ENCODE measurements at places on chromosomes 12 and 14.

DNA sequence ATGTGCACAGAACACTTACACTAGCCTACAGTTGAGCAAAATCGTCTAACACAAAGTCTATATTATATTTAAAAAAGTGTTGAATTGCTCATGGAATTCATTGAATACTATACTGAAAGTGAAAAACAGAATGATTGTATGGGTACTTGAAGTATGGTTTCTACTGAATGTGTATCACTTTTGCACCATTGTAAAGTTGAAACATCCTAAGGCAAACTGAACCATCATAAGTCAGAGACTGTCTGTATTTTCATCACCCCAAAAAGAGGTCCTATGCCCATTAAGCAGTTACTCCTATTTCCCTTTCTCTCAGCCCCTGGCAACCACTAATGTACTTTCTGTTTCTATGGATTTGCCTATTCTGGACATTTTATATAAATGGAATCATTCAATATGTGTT lies 4.4 kb upstream of the AMIGO2 start:
- DNase-seq: no peak

GRCh38 chr12:113418213-113418879 lies 3.8 kb upstream of the SDSL start:
- DNase-seq: no peak

GRCh38 chr14:56002876-56003625 lies 115.2 kb upstream of the PELI2 start:
- no peak for DNase-seq

DNA sequence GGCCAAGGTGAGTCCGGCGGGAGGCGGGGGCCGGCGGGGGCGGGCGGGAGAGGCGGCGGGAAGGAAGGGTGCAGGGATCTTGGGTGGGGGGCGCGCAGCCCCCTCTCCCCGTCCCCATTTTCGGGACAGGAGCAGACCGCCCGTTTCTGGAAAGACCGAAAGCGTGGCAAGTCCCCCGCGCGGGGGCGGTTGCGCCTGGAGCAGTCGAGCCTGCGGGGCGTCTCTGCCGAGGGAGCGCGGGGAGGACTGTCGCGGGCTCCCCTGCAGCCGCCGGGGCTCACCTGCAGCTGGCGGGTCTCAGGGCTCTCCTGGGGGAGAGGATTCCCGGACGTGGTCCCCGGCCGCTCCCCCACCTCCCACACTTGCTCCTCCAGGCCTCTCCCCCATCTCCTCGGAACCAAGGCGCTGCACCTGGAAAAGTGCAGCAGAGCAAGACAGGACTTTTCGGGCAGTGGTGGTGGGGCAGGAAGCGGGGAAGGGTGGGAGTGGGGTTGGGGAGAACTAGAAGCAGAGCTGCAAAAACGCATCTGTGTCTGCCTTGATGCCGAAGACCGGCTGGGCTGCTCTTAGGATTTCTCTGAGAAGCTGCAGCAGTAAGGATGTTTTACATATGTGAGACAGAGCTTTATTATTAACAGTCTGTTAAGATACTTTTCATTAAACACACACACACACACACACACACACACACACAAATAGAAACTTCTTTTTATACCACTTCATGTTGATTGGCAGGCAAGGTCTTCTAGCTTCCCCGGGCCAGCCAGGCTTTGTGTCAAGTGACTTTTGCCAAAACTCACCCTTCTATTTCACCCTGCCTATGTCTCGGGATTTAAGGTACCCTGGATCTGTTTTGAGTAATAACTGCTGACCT lies 677 bp downstream of the C12orf75 start:
- DNase-seq: peak; percentile 56

GRCh38 chr14:28762303-28762954 lies 4.2 kb upstream of the FOXG1 start:
- DNase-seq: no peak

DNA sequence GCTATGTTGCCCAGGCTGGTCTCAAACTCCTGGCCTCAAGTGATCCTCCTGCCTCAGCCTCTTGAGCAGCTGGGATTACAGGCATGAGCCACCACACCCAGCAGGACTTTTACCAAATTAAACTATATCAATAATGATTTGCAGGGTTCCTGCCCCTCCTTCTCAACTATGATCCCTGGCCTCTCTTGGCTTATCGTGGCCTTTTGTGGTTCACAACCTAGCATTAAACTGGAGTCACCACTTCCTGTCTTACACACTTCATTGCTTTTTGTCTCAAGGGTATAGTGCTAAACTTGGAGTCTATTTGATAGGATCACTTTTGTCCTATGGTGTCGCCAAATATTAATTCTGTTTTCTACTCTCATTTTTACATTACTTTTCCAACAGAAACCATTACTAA lies 64.5 kb downstream of the SEC23A start:
- DNase-seq: peak; percentile 36

- no peak for DNase-seq
Observed at GRCh38 chr12:75087654-75088053, 122.0 kb downstream of the KCNC2 start.

- DNase-seq: no peak
Observed at GRCh38 chr12:6866920-6867412, 365 bp upstream of the TPI1 start.

GRCh38 chr12:124938587-124938986 lies 24.1 kb upstream of the UBC start:
- DNase-seq: peak; percentile 33

DNA sequence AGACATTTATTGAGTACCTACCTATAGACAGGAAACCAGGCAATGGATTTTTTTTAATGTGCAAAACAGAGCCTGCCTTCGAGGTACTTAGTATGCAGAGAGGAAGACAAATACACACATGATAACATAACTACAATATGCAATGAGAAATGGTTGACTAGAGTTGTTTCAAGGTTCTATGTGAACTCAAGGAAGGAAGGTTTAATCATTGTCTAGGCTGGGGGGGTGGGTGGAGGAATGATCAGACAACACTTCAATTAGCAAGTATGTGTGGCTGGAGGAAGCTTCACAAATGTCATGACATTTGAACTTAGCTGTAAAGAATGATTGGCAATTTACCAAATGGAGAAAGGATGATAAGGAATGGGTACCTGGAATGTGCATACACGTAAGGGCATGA lies 985.3 kb downstream of the FLRT2 start:
- no peak for DNase-seq

DNA sequence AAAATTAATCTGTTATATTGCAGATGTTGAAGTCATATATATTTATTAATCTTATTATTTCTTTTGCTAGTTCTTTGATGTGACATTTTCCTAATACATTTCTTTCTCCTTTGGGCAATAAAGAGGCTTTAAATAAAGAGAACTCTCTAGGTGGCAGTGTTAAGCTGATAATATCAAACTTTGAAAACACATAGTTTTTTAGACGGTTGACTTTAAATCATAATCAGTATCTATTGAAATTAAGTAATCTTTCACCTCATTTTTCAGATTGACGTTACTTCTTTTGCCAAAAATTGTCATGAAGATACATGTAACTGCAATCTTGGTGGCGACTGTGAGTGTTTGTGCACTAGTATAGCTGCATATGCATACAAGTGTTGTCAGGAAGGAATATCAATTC lies 130.8 kb upstream of the PTPRQ start:
- DNase-seq: no peak

GRCh38 chr14:61563880-61564617 lies 131.3 kb upstream of the HIF1A start:
- no peak for DNase-seq

- DNase-seq: no peak
Observed at GRCh38 chr14:87540339-87540738, 452.6 kb downstream of the GALC start.

DNA sequence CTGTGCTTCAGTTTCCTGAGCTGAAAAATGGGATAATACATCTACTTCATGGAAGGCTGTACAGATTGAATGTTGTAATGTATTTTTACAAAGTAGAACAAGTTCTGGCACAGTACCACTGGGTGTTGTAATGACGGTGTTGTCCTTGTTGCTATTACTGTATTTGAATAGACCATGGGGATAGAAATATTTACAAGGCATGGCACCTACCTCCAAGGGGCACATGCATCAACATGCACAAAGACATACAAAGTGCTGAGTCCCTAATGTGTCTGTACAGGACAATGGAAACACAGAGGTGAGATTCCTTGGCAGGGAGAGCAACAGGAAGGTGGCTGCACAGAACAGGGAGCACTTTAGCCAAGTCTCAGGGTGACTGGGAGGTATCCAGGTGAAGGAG lies 930.6 kb upstream of the TMEM132C start:
- DNase-seq: no peak

DNA sequence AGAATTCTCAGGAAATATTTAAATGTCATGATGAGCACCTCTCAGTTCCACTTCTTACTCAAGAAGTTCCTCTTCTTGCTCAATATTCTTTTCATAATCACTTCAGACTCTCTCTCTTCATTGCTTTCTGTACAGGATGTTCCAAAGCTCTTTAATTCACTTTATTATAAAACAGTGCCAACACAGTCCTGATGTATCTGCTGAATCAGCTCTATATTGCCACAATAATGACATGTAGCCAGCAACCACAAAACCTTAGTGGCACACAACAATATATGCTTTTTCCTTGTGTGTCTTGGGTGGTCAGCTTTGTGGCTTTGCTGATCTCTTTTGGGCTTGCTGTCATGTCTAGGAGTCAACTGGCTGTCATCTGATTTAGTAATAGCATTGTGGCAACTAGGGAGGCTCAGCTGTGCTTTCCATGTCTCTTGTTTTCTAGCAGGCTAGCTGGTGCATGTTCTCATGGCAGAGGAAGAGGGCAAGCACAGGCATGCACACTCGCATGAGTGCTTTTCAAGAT lies 52.8 kb upstream of the SLC2A13 start:
- no peak for DNase-seq

DNA sequence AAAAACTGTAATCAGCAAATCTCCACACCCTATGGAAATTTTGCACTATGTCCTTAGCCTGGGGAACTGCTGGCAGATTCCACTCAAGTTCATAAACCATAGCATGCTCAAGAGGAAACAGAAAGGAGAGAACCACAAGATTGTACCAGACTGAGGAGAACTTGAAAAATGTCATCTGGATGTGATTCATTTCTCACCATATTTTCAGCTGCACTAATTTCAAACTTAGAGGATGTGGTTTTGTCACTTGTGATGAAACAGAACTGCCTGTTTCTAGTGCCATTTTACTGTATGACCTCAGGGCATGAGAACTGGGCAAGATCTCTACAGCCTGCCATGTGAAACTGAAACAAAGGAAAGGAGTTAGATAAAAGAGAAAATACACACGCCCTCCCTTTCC lies 1493.1 kb upstream of the FLRT2 start:
- DNase-seq: no peak

- DNase-seq: no peak
Observed at GRCh38 chr12:89571491-89572195, 45.8 kb upstream of the POC1B start.

GRCh38 chr14:74867673-74868072 lies 8.3 kb downstream of the PROX2 start:
- DNase-seq: no peak

DNA sequence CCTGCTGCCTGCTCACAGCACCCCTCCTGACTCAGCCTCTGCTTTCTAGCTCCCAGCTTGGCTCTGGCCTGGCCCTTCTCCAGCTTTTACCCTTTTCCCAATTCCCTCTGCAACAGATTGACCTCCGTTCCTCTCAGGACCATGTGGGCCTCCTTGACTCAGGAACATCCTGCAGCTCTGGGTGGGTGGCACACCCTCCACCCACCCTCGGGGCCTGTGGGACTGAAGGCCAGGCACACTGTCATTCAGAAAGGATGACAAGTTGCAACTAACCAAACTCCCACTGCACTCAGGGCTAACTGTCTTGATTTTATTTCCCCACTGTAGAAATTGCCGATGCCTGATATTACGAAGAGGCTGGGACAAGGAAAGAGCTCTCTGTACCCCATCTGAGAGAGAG lies 59.4 kb downstream of the HELB start:
- no peak for DNase-seq

- DNase-seq: no peak
Observed at GRCh38 chr12:52217223-52217622, 15.8 kb upstream of the KRT7 start.

DNA sequence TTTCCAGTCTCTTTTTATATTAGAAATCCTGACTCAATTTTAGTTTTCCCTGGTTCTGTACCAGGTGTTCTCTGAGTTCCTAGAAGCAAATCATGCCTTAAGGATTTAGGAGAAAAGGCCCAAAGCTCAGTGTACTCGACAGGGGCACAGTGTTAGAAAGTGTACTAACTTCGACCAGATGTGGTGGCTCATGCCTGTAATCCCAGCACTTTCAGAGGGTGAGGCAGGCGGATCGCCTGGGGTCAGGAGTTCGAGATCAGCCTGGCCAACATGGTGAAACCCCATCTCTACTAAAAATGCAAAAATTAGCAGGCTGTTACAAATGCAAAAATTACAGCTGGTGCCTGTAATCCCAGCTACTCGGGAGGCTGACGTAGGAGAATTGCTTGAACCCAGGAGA lies 12.0 kb downstream of the VEZT start:
- no peak for DNase-seq

GRCh38 chr12:109710747-109711595 lies 2.7 kb upstream of the FAM222A start:
- DNase-seq: no peak

- DNase-seq: no peak
Observed at GRCh38 chr12:100953217-100953616, 158.6 kb downstream of the ANO4 start.

DNA sequence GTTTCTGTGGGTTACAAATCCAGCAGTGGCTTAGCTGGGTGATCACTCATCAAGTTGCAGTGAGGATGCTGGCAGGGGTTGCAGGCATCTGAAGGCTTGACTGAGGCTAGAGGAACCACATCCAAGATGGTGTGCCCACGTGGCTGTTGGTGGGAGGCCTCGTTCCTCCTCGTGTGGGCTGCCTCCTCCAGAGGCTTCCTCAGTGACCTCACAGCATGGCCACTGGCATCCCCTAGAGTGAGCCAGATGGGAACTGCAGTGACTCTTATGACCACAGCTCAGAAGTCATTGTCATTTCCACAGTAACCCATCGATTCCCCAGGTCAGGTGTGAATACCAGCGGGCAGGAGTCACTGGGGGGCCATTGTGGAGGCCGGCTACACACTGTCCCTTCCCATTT lies 17.8 kb downstream of the AACS start:
- DNase-seq: no peak

DNA sequence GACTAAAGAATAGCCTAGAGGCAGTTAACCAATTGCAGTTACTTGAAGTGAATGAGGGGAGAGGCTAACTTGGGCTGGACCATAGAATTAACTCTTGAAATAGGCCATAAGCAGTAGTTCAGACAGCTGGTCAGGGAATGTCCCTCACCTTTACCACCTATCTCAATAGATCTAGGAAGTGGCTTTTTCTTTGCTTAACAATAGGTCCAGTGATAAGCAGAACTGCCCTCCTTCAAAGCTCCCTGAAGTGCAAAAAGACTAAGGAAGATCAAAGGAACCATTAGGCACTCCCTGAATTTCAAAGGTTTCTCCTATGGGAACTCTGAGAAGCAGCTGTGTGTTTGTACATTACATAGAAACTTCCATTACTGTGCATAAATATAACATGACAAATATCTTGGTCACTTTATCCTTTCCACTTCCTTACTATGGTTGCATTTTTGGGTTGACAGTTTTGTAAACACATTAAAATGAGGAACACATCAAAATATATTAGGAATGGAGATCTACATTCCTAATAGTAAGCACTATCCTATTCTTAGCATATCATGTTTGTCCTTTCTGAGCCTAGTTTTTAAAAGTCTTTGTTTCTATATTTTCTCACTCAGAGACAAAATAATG lies 7.2 kb upstream of the NAA30 start:
- DNase-seq: no peak

- DNase-seq: no peak
Observed at GRCh38 chr12:94513527-94513926, 53.9 kb upstream of the CEP83 start.

GRCh38 chr12:66002812-66003211 lies 127.7 kb downstream of the LLPH start:
- no peak for DNase-seq

Data from OCI-LY7 (cell line).